Activated naive CD8-positive, alpha-beta T cell treated with anti-CD3 and anti-CD28 coated beads, Interleukin-2, amount 50 U/mL, for 16 hours (primary cell): ENCODE measurements at places on chromosomes 3 and 15.

DNA sequence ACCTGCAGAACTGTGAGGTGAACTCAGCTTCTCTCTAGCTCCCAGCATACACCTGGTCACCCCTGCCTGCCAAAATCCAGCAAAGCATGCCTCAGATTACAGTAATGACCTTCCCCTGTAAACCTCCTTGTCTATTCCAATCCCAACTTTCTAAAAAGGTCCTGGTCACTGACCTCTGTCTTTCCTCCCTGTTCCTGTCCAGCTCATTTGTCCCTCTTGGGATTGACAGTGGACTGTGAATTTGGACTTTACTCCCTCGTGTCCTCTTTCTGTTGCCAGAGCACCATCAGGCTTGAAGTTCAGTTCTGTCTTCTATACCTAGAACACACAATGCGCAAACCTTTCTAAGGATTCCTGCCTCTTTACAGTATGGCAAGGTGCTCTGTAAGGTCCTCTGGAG lies 50.3 kb downstream of the MTHFS start:
- DNase-seq: no peak

DNA sequence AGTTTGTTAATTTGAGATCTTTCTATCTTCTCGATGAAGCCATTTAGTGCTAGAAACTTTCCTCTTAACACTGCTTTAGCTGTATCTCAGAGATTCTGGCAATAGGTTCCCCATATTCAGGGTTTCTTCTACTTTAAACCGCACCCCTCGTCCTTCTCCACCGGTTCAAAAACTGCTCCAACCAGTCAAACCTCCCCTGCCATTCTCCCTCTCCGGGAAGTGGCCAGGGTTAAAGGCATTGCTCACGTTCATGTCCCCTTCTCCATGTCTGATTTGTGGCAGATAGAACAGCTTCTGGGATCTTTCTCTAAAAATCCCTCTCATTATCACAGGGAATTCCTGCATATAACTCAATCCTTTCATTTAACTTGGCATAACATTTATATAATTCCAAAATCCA lies 14.4 kb downstream of the ALDH1L1 start:
- no peak for DNase-seq

GRCh38 chr3:25142609-25143355 lies 285.3 kb upstream of the RARB start:
- DNase-seq: no peak

- DNase-seq: no peak
Observed at GRCh38 chr15:32983679-32984078, 210.8 kb downstream of the FMN1 start.

- DNase-seq: no peak
Observed at GRCh38 chr3:183427876-183428446, 458 bp downstream of the MCF2L2 start.

DNA sequence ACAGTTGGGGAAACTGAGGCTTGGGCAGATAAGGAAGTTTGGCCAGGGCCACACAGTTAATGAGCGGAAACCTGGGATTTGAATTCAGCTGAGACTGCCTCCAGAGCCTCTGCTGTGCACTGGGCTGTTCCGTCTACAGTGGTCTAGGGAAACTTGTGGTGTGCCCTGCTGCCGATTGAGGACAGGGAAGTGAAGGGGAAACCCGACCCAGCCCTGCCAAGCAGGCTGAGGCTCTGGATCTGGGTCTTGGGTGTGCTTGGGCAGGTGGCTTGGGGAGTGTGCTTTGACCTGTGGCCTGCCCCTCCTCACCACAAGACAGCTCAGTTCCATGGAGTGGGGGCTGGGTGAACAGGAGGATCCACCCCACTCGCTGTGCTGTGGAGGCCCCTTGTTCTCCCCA lies 17.6 kb downstream of the NISCH start:
- DNase-seq: no peak

DNA sequence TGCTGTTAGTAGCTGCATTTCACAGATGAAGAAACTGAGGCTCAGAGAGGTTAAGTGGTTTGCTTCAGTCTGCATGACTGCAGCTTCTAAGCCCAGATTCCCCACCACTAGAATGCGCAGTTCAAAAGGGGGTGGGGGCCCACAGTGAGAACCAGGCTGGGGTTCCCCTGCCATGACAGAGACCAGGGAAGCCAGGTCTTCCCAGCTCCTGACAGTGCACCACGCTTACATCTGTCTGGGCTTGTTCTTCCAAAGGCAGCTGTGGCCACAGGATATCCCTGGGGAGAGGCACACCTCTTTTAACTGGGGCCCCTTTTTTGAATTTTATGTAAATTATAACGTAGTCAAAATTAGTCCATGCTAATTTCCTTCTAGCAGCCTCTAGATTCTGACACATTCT lies 5.3 kb downstream of the PLEKHO2 start:
- DNase-seq: no peak

- no peak for DNase-seq
Observed at GRCh38 chr3:47421741-47422649, 41.2 kb downstream of the PTPN23 start.

- DNase-seq: no peak
Observed at GRCh38 chr3:182384221-182384620, 409.1 kb upstream of the ATP11B start.

GRCh38 chr15:78540871-78541743 lies 863 bp downstream of the PSMA4 start:
- DNase-seq: no peak

DNA sequence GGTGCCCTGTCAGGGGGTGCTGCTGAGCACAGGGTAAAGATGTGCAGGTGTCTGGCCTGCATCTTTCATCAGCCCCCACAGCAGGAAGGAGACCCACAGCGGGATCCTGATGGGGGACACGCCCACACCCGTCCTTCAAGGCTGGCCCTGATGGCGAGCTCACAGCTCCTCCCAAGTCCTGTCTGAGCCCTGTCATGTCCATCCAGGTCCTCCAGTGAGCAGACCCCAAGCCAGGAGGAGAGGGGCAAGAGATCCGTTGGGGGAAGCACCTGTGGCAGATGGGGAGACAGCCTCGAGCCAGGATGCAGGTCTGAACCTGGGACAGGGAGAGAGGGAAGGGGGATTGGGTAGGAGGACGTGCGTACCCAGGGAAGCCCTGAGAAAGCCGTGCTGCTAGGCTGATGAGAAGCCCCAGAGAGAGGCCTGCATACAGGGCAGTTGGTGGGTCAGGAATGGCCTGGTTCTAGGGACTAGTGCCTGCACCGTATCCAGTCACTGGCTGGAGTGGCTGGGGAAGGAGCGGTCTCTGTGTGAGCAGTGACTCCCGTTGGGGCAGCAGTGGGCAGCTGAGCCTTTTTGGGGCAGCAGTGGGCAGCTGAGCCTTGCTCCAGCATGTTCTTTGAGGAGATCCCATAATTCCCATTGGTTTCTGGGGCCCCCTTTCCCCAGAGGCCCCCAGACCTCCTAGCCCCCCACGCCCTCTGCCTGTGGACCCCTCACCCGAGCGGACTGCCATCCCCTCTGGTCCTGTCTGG lies 133.3 kb upstream of the MEF2A start:
- DNase-seq: no peak

GRCh38 chr3:61956236-61956635 lies 394.9 kb downstream of the PTPRG start:
- DNase-seq: no peak

DNA sequence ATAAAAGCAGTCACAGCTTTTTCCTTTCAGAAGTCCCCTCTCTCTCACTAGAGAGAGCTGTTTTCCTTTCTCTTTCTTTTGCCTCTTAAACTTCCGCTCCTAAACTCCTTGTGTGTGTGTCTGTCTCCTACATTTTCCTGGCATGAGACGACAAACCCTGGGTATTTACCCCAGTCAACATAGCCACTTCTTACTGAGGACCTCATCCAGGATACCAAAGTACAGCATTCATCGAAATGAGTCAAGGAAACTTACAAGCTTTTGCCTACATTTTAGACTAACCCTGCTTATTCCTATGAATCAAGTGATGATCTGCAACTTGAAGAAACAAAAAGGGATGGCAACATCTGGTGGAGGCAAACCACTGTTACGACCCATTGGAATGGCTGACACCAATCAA lies 16.7 kb downstream of the PATL2 start:
- no peak for DNase-seq

DNA sequence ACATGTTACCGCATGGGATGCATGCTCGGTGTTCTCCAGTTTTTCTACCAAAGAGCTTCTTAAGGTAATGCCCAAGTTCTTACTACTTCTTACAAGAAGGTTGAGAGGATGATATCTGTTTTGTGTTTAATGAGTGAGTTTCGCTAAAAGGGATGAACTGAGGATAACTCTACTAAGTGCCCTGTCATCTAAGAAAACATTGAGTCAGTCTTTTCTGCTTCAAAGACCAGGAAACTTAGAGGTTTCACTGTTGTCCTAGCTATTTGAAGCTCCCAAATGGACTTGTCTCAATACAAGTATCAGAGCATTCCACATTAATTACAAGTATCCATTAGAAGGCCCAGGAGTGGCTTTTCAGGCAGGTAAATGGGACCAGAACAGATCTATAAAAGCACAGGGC lies 296.2 kb downstream of the KBTBD8 start:
- no peak for DNase-seq

DNA sequence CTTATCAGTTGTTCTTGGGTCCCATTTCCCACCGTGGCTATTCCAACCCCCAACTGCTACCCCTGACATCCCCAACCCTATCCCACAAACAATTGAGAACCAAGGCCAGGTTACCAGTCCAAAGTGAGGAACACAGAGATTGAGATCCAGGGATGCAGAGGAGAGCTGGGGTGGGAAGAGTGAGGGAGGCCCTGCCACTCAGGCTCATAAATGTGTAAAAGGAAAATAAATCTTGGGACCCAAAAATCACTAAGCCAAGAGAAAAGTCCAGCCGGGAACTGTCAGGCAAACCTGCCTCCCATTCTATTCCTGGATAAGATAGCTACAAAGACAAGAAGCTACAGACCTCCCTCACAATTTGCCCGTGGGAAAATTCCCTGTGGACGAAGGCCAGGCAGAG lies 101.1 kb upstream of the DLG1 start:
- no peak for DNase-seq

DNA sequence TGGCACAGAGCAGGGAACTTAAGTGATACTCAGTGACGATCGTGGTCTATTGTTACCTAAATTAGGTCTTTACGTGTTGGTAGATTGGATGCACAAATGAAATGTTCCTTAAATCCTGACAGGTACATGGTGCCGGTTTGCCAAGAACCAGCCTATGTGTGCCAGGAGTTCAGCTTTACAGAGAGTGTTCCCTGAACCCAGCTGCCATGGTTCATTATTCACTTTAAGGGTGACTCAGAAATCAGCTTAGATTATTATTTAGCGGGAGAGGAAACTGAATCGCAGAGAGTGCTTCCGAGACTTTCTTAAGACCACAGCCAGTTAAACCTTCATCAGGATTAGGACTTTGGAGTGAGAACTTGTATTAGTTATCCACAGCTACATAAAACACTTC lies 21.5 kb downstream of the FAM43A start:
- no peak for DNase-seq

GRCh38 chr15:61530769-61531168 lies 301.7 kb upstream of the RORA start:
- DNase-seq: no peak

DNA sequence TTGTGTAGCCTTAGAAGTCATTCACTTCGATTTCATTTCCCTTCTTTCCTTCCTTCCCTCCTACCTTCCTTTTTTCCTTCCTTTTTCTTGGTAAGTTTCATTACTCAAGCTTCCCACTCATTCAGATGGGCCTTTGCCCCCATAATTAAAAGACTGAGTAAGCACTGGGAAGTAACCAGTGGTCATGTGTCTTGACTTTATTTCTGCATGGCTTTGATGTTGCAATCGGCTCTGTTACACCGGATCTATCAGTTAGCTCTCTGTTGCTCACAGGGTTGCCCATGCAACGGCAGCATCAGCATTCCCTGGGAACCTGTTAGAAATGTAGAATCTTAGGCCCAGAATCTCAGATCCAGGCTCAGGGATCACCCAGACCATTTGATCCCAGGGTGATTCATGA lies 25.6 kb upstream of the LARS2 start:
- DNase-seq: no peak

DNA sequence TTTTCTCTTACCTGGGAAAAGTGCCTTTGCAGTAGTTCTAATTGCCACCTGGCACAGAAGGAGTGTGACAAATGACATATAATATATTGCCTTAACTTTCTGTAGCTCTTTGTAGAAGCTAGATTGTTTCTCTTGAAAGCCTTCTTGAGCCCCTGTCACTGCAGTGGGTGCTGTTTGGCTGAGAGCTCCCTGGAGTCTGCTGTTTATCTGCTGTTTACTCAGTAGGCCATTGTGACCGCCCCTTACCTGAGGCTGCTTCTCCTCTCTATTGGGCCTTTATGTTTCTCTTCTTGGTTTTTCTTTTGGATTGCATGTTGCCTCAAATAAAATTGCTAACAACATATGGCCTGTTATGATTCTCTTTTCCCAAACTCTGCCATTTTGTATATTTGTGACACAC lies 16.7 kb downstream of the MAP2K5 start:
- no peak for DNase-seq

DNA sequence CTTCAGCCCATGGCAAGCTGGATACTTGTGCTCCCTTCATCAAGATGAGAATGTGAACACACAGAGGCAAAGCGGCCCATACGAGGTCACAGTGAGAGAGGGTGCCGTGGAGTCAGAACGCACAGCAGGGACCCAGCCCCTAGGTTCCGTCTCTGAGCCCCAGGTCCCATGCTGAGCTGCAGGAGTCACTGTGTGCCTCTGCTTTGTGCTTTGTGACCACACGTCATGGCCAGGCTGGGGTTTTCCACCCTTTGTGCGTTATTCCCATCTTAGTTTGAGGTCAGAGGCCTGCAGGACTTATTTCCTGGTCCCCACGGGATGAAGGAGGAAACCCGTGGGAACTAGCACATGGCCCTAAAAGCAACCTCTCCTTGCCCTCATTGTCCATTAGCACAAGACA lies 140.3 kb downstream of the TJP1 start:
- no peak for DNase-seq

DNA sequence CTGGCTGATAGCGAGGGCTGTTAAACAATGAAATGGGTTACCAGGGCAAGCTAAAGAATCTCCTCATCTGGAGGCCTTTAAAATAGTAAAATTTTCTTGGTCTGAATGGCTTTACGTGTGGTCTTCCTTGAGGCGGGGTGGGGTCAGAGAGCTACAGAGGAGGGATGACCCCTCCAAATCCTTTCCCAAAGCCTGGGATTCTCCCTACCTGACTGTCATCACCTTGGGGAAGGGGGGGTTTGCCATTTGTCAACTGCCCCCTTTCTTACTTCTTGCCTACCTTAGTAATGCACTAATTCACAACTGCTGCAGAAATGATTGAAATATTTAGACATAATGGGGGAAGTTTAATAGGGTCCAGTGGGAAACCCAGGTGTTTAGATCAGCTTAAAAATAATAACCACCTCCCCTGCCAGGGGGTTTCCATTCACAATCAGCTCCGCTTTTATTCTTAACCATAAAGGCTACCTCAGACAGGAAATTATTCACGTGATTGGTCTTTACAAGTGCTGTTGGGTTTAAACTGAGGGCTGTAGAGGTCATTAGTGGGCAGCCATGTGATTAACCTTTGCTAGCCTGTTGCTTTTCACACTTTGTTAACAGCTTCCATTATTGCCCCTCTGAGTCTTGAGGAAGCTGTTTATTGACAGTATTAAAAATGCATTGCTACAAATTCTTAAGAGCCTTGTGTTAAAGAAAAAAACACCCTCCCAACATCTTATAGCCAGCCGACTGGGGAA lies 276.5 kb upstream of the ATP11B start:
- no peak for DNase-seq

- DNase-seq: no peak
Observed at GRCh38 chr15:56929399-56929798, 11.0 kb downstream of the TCF12 start.

- DNase-seq: no peak
Observed at GRCh38 chr3:42612928-42613327, 12.4 kb downstream of the NKTR start.

GRCh38 chr15:39458131-39458530 lies 122.7 kb upstream of the THBS1 start:
- DNase-seq: no peak
